ENCODE measurements at places on chromosomes 4 and X.

DNA sequence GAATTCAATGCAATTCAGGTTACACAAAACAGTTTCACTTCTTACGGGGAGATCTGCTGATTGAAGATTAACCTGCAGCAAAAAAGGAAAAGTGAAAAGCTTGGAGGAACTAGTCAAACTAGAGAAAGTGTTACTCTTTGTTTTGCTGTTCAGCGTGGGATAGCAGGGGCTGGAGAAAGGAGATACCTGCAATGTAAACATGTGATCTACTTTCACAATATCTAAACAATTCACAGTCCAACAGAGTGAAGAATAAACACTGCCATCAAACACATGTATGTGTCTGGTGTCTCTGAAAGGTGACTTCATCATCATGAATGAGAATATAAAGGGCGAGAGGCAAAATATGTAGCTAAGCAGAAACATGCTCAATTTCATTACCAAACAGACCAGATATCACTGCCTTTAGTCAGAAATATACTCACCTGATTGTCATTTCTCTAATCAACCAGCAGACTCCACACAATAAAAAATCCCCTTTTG, 26.4 kb downstream of the NIPAL1 start:
- no peak for DNase-seq

DNA sequence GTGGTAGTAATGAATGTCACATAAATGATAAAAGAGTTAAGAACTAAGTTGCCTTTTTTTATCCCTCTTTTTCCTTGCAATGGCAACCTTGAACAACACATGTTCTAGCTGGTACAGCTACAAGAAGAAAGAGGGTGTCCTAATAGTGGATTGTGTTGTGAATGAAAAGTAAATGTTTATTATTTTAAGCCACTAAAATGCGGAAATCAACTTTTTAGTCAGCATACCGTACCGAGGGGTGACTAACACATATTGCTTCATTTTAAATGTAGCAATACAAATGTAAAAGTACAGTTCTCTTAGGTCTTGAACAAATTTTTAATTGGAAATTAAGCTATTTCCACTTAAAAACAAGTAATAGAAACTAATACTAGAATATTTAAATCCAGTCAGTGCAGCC, 17.7 kb upstream of the AP1AR start:
- no peak for DNase-seq

DNA sequence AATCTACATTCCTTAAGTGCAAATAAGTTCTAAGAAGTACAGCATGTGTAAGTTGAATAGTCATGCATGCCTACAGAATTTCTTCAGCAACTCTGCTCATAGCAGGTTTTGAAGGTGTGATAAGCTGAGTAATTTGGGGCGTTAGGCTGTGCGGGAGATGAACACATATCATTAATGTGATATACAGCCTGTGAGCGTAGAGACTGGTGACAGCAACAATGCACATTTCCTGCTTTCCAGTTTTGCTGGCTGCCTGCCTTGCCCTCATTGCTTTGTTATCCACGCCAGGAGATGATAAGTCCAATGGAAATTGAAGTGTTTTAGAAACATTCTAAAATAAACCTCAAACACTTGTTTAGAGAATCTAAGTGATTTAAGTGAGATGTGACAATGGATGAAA, 1709.4 kb downstream of the ARAP2 start:
- DNase-seq: no peak

- no peak for DNase-seq
Measured at GRCh38 chr4:150962245-150962644, 52.8 kb downstream of the LRBA start.

DNA sequence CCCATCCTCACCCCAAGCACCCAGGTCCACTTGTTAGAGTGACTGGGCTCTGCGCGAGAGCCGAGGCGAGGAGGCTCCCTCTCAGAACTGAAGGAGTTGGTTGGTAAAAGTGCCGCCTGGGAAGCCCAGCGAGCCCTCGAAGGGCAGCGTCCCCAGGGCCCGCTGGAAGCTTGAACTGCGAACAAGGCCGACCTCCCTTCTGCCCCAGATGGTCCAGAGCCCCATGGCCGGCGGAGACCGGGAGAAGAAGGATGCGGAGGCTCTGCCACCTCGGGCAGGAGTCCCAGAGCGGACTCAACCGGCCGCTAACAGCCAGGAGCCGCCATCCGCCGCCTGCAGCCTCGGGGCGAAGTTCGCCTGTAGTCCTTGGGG, 116.3 kb upstream of the TEX13C start:
- DNase-seq: no peak

GRCh38 chr4:106753426-106753825, 282.7 kb downstream of the DKK2 start:
- DNase-seq: no peak

DNA sequence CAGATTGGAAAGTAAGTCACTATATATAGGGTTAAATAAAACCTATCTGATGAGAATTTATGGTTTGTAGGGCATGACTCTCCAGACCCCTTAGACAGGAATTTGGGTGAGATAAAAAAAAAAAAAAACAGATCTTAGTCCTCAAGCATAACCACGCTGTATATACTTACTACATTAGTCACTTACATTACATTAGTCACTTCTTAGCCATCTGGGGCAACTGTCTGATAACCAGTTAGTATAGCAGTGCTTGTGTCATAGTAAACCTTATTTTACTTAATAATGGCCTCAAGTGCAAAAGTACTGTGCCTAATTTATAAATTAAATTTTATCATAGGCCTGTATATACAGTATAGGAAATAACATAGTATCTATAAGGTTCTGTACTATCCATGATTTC, 60.2 kb upstream of the RPS6KA6 start:
- DNase-seq: no peak

- no peak for DNase-seq
Measured at GRCh38 chr4:8157496-8157895, 1.1 kb downstream of the ABLIM2 start.

DNA sequence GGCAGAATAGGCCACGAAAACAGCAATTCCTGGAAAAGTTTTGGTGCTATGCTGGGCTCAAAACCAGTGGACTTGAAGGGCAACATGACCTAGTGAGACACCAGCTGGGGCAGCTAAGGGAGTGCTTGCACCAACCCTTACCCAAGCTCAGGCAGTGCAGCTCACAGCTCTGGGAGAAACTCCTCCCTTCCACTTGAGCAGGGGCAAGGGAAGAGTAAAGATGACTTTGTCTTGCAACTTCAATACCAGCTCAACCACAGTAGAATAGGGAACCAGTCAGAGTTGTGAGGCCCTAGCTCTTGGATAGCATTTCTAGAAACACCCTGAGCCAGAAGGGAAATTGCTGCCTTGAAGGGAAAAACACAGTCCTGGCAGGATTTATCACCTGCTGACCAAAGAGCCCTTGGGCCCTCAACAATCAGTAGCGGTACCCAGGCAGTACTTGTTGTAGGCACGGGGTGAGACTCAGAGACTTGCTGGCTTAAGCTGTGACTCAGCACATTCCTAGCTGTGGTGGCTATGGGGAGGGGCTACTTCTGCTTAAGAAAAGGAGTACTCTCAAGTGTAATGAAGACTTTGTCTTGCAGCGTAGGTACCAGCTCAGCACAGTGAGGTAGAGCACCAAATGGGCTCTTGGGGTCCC, 19.7 kb upstream of the ABCG2 start:
- DNase-seq: no peak

DNA sequence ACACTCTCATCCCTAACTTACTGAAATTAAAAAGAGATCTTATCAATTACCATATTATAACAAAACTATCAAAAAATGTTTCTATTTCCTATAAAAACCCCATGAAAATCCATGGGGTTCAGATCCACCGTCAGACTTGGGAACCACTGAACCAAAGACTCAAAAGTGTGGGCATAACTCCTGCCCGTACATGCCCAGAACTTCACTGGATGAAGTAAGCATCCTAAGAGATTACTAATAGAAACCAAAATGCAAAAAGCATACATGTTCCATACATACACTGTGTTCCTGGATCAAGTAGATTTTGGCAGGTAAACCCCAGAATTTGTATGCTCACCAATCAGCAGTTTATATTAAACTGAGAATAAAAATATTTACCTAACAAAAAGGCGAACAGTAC, 66.1 kb downstream of the PRSS12 start:
- no peak for DNase-seq

GRCh38 chr4:2253160-2254084, 8.5 kb downstream of the MXD4 start:
- DNase-seq: no peak

- peak; percentile 30 for DNase-seq
Measured at GRCh38 chrX:56564164-56564885, 898 bp downstream of the UBQLN2 start.

- no peak for DNase-seq
Measured at GRCh38 chrX:55710701-55711100, 6.8 kb upstream of the RRAGB start.

GRCh38 chr4:153519687-153520086, 53.5 kb downstream of the TMEM131L start:
- DNase-seq: no peak

- no peak for DNase-seq
Measured at GRCh38 chr4:3022112-3022511, 52.2 kb downstream of the HTT-AS start.

GRCh38 chrX:112734290-112734689, 54.6 kb upstream of the LHFPL1 start:
- no peak for DNase-seq

- DNase-seq: no peak
Measured at GRCh38 chr4:22508376-22508775, 7.5 kb downstream of the ADGRA3 start.

DNA sequence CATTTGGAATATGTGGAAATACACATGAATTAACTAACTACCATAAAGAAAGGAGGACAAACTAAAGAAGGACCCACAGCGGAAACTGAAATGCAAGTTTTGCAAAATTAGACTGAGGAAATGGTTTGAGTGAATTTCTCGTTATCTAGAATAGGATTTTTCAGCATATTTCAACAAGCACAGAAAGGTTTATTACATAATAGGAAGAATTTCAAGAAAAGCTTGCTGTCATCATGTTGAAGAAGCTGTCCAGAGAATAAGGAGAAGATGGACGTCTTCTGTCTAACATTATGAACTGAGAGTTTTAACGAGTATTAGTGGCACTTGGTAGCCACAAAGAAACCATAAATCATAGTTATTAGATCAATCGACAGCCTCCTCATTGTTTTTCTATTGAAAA, 45.0 kb downstream of the TEC start:
- DNase-seq: no peak

GRCh38 chrX:22360129-22360528, 87.4 kb downstream of the CBLL2 start:
- DNase-seq: no peak

- DNase-seq: no peak
Measured at GRCh38 chrX:13520351-13520750, 49.0 kb upstream of the EGFL6 start.

DNA sequence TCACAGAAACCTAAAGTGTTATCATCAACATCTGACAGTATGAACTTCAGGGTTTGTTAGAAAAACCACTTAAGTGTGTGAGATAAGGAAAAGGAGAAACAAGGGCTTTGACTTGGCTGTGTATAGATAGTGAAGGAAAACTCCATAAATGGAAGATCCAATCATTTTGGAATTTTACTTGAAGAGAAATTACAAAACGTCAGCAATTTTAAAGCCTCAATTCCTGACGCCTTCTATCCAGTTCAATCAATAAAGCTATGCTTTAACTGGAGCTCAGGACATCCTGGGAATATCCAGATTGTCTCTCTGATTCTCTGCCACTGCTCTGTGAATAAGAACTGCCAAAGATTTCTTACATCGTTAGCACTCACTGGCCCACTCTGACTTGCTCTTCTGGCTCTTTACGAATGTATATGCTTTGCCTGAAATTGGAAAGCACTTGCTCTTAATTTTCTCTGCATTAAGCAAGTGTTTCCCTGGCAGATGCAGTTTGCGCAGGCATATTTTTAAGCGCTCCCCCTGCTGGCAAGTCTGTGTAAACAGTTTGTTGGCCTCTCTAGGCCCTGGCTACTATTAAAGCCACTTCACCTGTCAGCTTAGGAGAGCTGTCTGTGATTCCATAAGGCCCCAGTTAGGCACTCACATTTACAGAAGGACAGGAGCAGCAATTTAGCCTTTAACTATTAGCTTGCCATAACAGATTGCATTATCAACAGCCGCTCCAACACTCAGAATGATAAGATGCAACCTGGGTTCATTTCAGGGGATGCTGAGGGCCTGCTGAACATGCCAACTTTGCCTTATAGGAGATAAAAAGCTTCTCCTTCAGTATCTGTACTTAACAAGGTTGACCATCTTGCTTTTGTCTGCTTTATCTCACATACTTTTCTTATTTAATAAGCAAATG, 251.4 kb upstream of the DDX53 start:
- peak; percentile 24 for DNase-seq

All from CD4-positive, alpha-beta T cell treated with Interleukin-2 at 100 ng/mL for 4 hours (primary cell).